ENCODE measurements at places on chromosomes 5 and 9.

GRCh38 chr5:141935538-141935937 lies 11.9 kb downstream of the DELE1 start:
- DNase-seq = no peak

GRCh38 chr9:131276094-131276888 lies at the start of gene FAM78A:
Gene FAM78A (minus strand): TSS chr9:131276510. CDS start chr9:131276179, 331 bp downstream.
- no peak for DNase-seq

DNA sequence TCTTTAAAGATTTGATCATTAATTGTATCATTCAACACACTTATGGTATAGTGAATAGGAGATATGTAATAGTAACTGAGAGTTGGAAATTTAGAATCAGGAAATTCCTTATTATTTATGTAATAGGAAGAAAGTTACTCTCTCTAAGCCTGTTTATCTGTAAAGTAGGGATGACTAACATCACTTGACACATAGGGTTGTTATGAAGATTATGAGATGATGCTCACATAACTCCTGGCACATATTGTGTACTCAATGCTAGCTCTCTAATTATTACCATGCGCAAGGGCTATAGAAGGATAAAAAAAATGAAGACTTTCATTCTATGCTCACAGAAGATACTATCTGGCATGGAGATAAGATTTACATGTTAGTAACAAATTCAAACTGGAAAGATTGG lies 149.9 kb downstream of the ISOC1 start:
- no peak for DNase-seq

DNA sequence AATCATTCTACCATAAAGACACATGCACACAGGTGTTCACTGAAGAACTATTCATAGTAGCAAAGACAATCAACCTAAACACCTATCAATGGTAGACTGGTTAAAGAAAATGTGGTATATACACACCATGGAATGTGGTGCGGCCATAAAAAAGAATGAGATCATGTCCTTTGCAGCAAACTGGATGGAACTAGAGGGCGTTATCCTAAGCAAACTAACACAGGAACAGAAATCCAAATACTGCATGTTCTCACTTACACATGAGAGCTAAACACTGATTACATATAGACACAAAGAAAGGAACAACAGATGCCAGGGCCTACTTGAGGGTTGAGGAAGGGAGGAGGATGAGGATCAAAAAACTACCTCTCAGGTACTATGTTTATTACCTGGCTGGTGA lies 103.8 kb downstream of the DRD1 start:
- DNase-seq = no peak

- DNase-seq = no peak
These were observed 26.6 kb upstream of the PIP5K1B start for GRCh38 chr9:68678430-68678829.

- DNase-seq = no peak
These were observed 148.1 kb downstream of the PARP8 start for GRCh38 chr5:50814556-50814955.

GRCh38 chr9:14170392-14170931 lies 143.5 kb downstream of the NFIB start:
- no peak for DNase-seq

DNA sequence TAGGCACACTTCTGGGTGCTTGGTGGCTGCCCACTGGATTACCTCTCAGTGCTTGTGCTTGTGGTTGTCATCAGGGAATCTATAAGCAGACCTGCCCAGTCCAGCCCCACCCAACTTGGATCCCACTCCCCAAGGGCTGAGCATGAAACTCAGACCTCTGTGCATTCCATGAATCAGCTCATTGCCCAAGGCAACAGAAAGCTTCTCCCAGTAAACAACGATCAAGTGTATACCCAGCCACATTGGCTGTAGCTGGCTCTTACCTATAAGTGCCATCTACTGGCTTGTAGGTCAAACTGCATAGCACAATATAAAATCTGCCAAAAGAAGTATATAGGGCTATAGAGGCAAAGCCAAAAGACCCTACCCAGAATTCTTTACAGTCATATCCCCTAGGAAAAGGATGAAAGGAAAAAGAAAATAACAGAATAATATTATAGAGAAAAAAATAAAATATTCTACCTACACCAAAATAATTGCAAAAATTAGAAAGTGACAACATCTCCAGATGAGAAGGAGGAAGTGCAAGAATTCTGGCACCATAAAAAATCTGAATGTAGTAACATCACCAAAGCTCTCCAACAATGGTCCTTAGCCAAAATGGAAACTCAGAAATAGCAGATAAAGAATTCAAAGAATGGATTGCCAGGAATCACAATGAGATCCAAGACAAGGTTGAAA lies 321.0 kb upstream of the TRPC7 start:
- DNase-seq = no peak

DNA sequence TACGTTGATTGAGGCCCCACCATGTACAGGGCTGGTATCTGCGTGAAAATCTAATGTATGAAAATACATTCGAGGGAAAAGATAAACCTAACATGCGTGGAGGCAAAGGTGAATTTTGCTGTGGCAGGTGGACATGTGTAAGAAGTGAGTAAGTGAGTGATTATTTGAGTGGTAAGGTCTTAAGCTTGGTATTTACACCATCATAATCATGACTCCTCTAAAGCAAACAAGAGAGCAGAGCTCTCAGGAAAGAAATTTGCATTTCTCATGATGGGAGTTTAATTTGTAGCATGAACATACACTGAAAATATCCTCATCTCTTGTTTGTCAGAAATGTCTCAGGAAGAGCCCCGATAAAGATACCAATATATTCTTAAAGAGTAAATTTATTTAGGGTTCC lies 260.6 kb downstream of the PSAT1 start:
- no peak for DNase-seq

DNA sequence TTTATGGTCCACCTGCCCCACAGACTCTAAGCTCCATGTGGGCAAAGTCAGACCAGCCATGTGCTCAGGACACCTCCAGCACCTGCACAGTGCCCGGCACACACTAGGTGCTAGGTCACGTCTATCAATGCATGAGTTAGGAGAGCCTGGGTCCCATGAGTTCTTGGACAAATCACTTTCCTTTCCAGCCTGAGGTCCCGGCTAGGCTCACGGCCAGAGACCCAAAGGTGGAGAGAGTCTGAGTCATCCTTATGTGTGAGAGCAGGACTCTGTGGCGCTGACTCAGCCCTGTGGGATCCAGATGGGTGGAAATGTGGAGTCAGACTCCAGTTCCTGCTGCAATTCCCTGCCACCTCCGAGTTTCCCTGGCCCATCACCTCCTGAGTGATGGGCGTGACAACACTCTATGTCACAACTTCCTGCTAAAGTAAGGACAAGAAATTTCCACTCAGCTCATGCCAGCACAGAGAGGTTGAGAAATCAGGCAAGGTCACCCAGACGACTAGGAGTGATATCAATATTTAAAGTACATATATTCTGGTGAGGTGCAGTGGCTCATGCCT lies 2.5 kb upstream of the ST6GALNAC4 start:
- no peak for DNase-seq

DNA sequence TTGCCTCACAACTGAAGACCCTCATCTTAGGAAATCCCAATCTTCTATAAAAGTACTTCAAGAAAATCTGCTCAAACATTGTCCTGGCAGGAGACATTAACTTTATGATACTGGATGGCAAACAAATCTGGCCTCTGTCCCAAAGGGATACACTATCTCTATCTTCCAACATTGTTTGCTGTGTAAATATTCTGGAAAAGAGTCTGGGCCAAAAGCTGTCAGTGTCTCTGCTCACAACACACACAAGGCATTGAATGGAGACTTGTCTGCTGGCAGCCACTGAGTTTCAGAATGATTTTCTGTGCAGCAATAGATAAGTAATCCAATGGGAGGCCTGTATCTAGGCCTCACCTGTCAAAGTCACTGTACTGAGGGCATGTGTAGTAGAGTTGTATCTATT lies 471.1 kb downstream of the DMAC1 start:
- DNase-seq = no peak

GRCh38 chr5:25330721-25331120 lies 685.9 kb upstream of the CDH10 start:
- DNase-seq = no peak

DNA sequence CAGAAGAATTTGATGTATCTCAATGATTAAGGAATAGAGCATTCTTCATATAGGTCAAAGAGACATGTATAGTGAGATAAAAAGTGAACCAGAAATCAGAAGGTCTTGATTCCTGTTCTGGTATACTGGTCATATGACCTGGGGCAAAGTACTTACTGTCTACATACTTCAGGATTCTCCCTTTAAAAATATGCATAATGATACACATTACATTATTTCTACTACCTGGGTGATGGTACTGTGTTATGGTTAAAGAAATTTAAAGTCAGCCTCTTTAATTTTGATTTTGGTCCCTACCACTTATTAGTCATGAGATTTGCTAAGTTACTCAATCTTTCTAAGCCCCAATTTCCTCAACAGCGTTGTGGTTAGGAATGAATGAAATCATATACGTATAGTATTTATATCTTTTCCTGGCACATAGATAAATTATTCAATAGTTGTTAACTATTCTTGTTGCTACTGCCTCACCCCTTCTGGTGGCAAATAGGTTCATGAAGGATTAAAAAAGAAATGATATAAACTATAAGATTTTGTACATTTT lies 984.1 kb downstream of the TLE4 start:
- DNase-seq = no peak

DNA sequence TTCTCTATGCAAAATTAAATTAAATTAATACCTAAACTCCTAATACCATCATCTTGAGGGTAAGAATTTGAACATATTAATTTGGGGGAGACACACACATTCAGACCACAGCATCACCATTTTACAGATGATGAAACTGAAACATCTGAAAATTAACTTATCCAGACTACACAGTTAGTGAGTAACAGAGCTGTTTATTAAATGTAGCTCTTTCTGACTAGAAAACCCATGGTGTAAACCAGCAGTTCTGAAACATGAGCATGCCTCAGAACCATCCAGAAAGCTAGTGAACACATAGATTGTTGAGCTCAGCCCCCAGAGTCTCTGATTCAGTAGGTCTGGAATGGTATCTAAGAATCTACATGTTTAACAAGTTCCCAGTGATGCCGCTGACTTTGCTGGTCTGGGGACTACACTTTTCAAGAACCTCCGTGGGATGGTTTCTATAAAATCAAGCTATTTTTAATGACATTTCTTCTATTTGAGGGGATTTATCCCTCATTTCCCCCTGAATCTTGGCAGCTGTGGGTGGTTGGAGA lies 113.5 kb downstream of the RORB start:
- DNase-seq = no peak
